Caco-2 (cell line): ENCODE measurements at places on chromosomes 4 and X. TPM values are rescaled to one million over a fixed set of nuclear protein-coding genes. Genes with fewer than 3 reads are reported as not detected.

Gene POU4F2
- total RNA-seq, result not detected in 2 replicates

Gene FGF5
- total RNA-seq, result not detected in 2 replicates

Gene ARMCX4
- total RNA-seq, result 3.2 and 5.0 TPM in 2 replicates

Gene MEPE
- total RNA-seq, result not detected in 2 replicates

GRCh38 chrX:115494161-115494560 lies 66.8 kb upstream of the PLS3 start:
- H3K4me1 ChIP-seq, result no peaks in the 10 kb centered on the region
- DNase-seq, result no peak
- H3K36me3 ChIP-seq, result no peaks in the 10 kb centered on the region
- H3K4me3 ChIP-seq, result no peak overlapping the region
- no peak overlapping the region for H3K27ac ChIP-seq

GRCh38 chr4:18441203-18441590 lies 419.6 kb upstream of the LCORL start:
- H3K36me3 ChIP-seq, result no peaks in the 10 kb centered on the region
- DNase-seq, result no peak
- no peak overlapping the region for H3K4me3 ChIP-seq
- H3K27me3 ChIP-seq, result no peaks in the 10 kb centered on the region

GRCh38 chr4:169119536-169119935 lies 109.5 kb upstream of the CBR4 start:
- DNase-seq, result no peak
- no peak overlapping the region for H3K27ac ChIP-seq
- no peak overlapping the region for H3K4me3 ChIP-seq
- H3K27me3 ChIP-seq, result no peaks in the 10 kb centered on the region
- peaks cover 7% of the 10 kb centered on the region; the same call in 1 of the 2 replicates for H3K4me1 ChIP-seq

- H3K4me1 ChIP-seq, result no peaks in the 10 kb centered on the region
- H3K4me3 ChIP-seq, result no peak overlapping the region
- no peaks in the 10 kb centered on the region for H3K27me3 ChIP-seq
- H3K27ac ChIP-seq, result no peak overlapping the region
These were observed 3.1 kb upstream of the CYSLTR1 start for GRCh38 chrX:78330540-78330939.

- no peaks in the 10 kb centered on the region for H3K36me3 ChIP-seq
- H3K27me3 ChIP-seq, result no peaks in the 10 kb centered on the region
- no peak overlapping the region for H3K27ac ChIP-seq
- no peak overlapping the region for H3K4me3 ChIP-seq
- no peaks in the 10 kb centered on the region for H3K4me1 ChIP-seq
These were observed 4.8 kb upstream of the CCSER1 start for GRCh38 chr4:90122355-90122748.

- H3K27ac ChIP-seq, result peak overlapping the region; percentile 98
- peaks cover 56% of the 10 kb centered on the region for H3K4me1 ChIP-seq
- no peak overlapping the region for H3K4me3 ChIP-seq
- no peak for DNase-seq
- H3K27me3 ChIP-seq, result no peaks in the 10 kb centered on the region
These were observed 21.4 kb downstream of the SH3RF1 start for GRCh38 chr4:169249214-169249973.

- no peak overlapping the region for H3K4me3 ChIP-seq
- no peak for DNase-seq
- H3K27ac ChIP-seq, result no peak overlapping the region
- no peaks in the 10 kb centered on the region for H3K27me3 ChIP-seq
- H3K4me1 ChIP-seq, result no peaks in the 10 kb centered on the region
These were observed 130.5 kb upstream of the SMAD1 start for GRCh38 chr4:145351162-145351561.

DNA sequence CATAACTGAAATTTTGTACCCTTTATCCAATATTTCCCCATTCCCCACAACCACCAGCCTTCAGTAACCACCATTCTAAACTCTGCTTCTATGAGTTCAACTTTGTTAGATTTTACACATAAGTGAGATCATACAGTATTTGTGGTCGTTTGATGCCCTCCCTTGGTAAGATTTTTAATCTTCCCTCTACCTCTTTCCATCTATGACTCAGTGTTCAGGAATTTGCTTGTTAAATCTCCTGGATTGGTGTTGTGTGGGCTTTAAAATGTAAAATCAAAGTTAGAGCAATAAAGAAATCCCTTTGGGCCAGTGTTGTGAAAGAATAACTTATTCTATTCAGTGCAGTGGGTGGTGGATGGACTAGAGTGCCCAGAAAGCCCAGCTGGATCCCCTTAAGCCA lies 37.4 kb downstream of the SLC16A2 start:
- no peaks in the 10 kb centered on the region for H3K36me3 ChIP-seq
- DNase-seq, result no peak
- H3K4me3 ChIP-seq, result no peak overlapping the region
- no peaks in the 10 kb centered on the region for H3K27me3 ChIP-seq
- no peak overlapping the region for H3K27ac ChIP-seq
- H3K4me1 ChIP-seq, result no peaks in the 10 kb centered on the region

DNA sequence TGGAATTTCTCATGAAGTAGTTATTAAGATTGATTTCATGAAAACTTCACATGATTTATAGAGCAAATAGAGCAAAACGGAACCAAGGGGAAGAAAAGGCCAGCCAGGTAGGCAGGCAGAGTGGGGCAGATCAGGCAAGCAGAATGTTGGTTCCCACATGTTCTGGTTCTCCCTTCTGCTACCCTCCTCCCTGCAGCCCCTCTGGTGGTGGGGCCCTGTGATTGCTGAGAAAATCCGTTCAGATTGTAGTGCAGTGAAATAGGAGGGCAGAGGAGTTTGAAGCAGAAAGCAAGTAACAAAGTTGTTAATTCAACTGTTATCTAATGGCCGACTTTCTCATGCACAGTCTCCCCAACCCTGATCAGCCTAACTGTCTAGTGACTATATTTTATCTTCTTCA lies 185.3 kb downstream of the MID1IP1 start:
- no peak overlapping the region for H3K4me3 ChIP-seq
- H3K4me1 ChIP-seq, result peaks cover 5% of the 10 kb centered on the region
- no peaks in the 10 kb centered on the region for H3K27me3 ChIP-seq
- DNase-seq, result no peak
- H3K36me3 ChIP-seq, result no peaks in the 10 kb centered on the region

- peaks cover 25% of the 10 kb centered on the region for H3K4me1 ChIP-seq
- DNase-seq, result peak; percentile 24
- peak overlapping the region; percentile 67 for H3K27ac ChIP-seq
- no peak overlapping the region for H3K4me3 ChIP-seq
- 0 out of 2 replicates have a peak, but pooled peaks cover 1% of the 10 kb centered on the region for H3K36me3 ChIP-seq
- H3K27me3 ChIP-seq, result no peaks in the 10 kb centered on the region
These were observed 152.5 kb upstream of the STX18 start for GRCh38 chr4:4694296-4694772.

DNA sequence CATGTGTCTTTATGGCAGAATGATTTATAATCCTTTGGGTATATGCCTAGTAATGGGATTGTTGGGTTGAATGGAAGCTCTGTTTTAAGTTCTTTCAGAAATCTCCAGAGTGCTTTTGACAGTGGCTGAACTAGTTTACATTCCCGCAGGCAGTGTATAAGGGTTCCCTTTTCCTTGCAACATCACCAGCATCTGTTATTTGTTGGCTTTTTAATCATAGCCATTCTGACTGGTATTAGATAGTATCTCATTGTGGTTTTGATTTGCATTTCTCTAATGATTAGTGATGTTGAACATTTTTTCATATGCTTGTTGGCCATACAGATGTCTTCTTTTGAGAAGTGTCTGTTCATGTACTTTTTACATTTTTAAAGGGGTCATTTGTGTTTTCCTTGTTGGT lies 129.8 kb downstream of the TBCK start:
- H3K36me3 ChIP-seq, result no peaks in the 10 kb centered on the region
- H3K4me3 ChIP-seq, result no peak overlapping the region
- DNase-seq, result no peak
- no peak overlapping the region for H3K27ac ChIP-seq
- no peaks in the 10 kb centered on the region for H3K27me3 ChIP-seq

DNA sequence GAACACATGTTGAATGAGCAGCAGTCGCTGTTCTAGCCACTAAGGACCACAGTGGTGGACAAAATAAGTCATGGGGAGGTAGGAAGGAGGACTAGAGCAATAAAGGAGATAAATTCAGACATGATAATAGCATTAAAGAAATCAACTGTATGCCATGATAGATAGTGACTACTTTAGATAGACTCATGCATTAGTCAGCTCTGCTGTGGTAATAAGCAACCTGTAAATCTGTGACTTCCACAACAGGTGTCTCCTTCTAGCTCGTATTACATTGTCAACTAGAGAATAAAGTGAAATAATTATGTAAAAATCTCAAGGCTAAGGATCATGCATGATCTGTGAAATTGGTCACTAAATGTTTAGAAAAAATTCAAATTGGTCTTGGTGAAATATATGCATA lies 77.9 kb downstream of the WWC2 start:
- H3K36me3 ChIP-seq, result no peaks in the 10 kb centered on the region
- H3K4me3 ChIP-seq, result no peak overlapping the region
- no peak for DNase-seq
- H3K27me3 ChIP-seq, result no peaks in the 10 kb centered on the region
- peaks cover 53% of the 10 kb centered on the region for H3K4me1 ChIP-seq
